ENCODE measurements at places on chromosomes 5 and 9.
A peak's percentile ranks its signal among the peaks of the same experiment; 100 is the strongest.

DNA sequence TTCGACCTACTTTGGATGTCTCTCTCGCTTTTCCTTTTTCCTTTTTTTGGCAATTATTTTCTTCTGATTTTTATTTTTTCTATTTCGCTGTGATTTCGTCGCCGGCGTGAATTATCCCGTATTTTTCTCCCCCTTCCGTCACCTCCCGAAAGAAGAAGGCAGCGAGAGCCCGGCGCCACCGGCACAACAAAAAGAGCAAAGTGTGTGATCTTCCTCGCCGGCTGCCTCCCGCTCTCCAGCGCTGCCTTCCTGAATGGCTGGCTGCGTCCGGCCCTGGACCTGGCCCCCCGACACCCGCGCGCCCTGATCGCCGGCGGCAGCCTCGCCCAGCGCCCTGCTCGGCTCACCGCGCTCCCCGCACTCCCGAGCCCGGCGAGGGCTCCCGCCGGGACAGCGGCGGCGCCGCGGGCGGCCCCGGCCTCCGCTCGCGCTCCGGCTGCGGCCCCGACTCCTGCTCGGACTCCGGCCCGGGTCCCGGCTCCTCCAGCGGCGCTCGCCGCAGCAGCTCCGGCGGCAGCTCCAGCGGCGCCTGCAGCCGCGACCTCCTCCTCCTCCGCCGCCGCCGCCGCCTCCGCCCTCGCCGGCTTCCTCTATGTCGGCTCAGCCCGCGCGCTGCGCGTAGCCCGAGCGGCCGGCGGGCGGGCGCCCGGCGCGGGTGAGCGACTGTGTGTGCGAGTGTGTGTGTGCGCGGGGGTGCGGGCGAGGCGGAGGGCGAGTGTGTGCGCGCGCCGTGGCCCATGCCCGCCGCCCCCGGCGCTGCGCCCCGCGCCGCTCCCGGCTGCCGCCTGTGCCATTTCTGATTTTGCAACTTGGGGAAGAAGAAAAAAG, 960 bp downstream of the NR2F1 start:
- no peak for DNase-seq

DNA sequence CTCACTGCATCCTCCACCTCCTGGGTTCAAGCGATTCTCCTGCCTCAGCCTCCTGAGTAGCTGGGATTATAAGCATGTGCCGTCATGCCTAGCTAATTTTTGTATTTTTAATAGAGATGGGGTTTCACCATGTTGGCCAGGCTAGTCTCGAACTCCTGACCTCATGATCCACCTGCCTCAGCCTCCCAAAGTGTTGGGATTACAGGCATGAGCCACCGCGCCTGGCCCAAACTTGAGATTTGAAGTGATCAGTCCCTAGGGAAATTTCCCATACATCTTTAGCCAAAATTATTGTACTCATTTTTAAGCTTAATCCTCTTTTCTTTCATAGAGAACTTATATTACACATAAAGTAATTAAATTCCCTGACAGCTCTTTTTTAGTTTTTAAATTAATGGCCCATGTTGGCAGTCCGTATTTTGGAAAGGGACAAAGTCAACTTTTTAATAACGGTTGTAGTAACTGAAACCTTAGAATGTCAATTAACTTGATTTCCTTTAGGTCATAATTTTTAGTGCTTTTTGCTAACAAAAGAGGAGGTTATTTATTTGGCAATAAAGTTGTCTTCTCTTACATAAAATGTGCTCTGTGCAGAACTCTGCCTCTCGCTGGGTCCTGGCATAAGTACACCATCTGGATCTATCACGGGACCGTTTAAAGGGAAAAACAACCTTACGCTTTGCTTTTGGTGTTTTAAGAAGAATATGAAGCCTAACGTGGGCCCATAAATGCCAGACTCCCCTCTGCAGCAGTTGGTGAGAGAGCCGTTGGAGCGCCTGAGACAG, 142.3 kb upstream of the OTULINL start:
- no peak for DNase-seq

GRCh38 chr5:68067291-68067690, 148.3 kb upstream of the PIK3R1 start:
- DNase-seq = no peak

GRCh38 chr9:4223312-4223833, 76.5 kb downstream of the GLIS3 start:
- DNase-seq = no peak

- no peak for DNase-seq
Observed at GRCh38 chr5:175894793-175895192, 23.4 kb downstream of the CPLX2 start.

- no peak for DNase-seq
Observed at GRCh38 chr5:93141969-93142368, 439.1 kb downstream of the NR2F1-AS1 start.

- DNase-seq = no peak
Observed at GRCh38 chr9:121972501-121972981, 120.6 kb downstream of the TTLL11 start.

GRCh38 chr9:124386201-124386600, 29.0 kb downstream of the PSMB7 start:
- DNase-seq = no peak

GRCh38 chr9:114583371-114584155, 4.0 kb upstream of the ATP6V1G1 start:
- no peak for DNase-seq

- no peak for DNase-seq
Observed at GRCh38 chr9:83959061-83959460, 21.0 kb downstream of the HNRNPK start.

DNA sequence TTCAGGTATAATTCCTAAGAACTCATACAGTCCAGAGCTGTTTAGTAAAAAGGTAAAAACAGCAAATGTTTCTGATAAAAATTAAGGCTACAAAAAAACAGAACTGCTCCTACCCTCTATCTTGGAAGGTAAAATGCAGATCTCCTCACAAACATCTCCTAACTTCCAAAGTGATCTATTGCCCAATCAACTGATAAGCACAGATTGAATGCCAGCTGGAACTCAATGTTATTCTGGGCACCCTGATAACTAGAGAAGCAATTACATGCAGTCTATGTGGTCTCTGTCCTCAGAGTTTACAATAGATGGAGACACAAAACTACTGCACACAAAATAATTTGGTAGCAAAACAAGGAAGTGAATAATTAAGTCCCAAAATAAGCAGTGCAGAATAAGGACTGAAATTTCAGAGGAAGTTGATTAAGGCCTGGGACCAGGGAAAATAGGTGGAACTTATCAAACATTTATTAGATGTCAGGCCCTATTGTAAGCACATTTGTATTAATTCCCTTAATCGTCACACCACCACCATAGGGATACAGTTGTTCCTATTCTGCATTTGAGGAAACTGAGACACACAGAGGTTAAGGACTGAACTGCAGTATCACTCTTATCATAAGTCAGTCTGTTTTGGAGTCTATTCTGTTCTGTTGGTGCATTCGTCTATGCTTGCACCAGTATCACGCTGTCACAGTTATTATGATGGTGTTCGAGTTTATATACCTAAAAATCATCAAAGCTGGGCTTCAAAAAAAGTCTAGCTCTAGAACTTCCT, 102.2 kb upstream of the TARS1 start:
- DNase-seq = no peak

- DNase-seq = no peak
Observed at GRCh38 chr5:167966979-167967378, 324.5 kb upstream of the WWC1 start.

GRCh38 chr9:133540698-133541025, 6.2 kb downstream of the ADAMTSL2 start:
- no peak for DNase-seq

- DNase-seq = peak; percentile 1
Observed at GRCh38 chr9:33676746-33677505, 118.4 kb upstream of the PRSS3 start.

- no peak for DNase-seq
Observed at GRCh38 chr9:90720621-90721265, 78.1 kb upstream of the DIRAS2 start.

GRCh38 chr5:178542455-178542854, 47.7 kb downstream of the COL23A1 start:
- no peak for DNase-seq

DNA sequence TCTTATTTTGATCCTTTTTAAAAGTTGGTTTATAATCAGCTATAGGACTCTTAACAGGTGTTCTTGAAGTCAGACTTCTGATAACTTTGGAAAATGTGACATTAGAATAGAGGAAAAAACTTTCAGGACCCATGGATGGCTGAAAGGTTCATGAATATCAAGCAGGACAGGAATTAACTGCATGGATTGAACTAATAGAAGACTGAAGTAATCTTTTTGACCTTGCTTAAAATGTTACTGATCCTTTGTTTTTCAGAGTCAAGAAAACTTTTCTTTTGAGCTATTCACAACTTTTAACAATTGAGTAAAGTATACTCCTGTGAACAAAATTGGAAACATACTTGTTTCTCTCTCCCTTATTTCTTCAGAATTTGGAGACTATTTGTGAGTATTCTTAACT, 79.2 kb downstream of the PLK2 start:
- no peak for DNase-seq

GRCh38 chr5:100406640-100407039, 128.5 kb upstream of the FAM174A start:
- DNase-seq = no peak

DNA sequence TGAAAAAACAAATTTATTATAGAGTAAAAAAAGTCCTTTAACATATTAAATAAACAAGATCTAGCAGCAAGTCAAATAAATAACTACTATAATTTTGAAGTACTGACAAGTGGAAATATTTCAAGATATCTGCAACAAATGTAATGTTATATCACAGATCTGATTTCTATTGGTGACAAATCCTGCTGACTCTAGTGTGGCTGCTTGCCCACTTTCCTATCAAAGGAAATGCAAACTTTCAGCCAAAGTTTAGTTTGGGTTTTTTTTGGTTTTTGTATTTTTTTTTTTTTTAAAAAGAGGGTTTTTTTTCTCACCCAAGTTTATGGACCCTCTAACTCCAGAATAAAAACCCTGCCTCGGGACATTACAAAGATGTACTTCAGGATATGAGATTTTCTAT, 12.9 kb downstream of the ADRA1B start:
- no peak for DNase-seq

- DNase-seq = no peak
Observed at GRCh38 chr5:122896598-122897282, 51.3 kb downstream of the SNX24 start.

DNA sequence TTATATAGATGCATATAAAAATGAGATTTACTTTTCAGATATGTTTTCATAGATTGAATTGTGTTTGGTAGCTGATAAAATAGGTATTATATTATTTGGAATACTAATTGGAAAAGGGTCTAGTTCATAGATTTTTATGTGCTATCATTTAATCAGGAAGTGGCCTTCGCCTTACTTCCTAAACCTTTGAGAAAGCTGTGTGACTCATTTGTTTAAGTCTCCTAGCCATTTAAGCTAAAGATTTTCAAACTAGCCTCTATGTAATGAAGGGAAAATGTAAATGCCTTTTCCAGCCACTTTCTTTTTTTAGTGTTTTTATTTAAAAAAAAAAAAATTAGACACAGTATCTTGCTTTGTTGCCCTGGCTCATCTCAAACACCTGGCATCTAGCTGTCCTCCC, 97.5 kb downstream of the DMXL1 start:
- no peak for DNase-seq

- no peak for DNase-seq
Observed at GRCh38 chr5:143648696-143649095, 163.3 kb upstream of the HMHB1 start.

GRCh38 chr9:123339666-123340510, 16.1 kb upstream of the CRB2 start:
- no peak for DNase-seq

DNA sequence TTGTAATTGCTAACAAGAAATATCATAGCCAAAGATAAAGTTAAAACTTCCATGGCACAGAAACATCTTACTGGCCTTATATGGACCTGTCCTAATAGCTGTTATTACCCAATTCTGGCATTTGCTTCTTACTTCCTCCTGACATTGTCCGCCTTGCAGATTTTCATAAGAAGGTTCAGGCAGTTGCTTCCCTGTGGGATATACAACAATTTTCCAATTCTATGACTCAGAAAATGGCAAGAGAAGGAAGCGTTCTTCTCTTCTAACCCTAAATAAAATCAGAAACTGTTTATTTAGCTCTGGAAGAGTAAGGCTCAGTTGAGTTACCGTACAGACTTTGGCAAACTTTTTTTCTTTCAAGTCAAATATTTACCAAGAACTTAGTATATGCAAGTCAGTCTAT, 1.7 kb downstream of the PRKAA1 start:
- DNase-seq = no peak

DNA sequence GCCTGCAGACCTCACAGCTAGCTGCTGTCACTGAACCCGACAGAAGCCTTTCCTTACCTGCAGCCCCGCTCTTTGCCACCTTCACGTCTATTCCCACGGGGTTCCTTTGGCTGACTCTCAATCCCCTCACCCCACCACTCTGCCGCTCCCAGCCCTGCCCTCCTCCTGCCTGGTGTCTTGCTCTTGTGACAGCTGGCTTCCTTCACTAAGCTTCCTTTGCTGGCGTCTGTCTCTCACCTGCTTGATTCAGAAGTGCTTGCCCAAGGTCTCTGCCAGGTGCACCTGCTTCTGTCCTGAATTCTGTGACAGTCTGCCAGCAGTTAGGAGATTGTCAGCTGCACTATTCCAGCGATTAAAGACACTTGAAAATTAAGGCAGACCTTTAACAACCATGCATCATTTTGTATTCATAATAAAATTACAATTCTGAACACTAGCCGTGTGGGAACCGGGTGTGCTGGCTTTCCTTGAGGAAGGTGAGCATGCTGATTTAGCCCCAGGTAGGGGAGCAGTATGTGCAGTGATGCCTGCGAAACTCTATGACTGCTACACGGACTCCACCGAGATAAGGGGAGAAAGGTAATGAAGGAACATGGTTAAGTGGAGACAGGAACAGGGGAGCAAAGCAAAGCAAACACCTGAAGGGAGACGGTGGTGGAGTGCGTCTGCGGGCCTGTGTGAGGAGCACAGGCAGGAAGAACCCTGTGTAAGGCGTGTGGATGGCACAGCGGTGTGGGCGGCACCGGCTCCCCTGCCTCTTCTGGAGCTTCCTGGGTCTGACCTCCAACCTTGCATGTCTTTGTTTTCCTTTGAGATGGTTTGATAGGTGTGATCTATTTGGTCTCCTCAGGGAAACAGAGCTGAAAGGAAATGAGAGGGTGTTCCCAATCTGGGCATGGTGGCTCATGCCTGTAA, 80.1 kb upstream of the CACNA1B start:
- no peak for DNase-seq

DNA sequence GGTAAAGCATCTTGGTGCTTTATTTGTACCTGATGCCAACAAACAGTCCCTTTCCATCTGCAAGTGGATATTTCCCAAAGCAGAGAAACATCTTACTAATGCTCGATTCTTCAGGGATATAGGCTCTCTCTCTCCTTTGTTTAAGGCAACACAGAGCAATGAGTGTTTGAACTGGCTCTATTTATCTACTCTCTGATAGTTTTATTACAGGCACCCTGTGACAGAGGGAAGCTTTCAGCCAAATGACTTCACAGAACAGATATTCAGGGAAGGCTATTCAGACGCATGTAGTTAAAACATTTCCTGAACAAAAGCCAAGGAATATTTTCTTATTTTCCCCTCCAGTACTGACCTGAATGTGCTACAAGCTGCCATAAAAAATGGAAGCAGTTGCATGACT, 141.8 kb downstream of the YIPF5 start:
- DNase-seq = no peak
